Parietal lobe (tissue), 2 donors: ENCODE measurements at places on chromosomes 3 and 15. TPM values are rescaled to one million over a fixed set of nuclear protein-coding genes. Genes with fewer than 3 reads are reported as not detected.

LYZL4 gene
- total RNA-seq: not detected

RPL14 gene
- 157 TPM for total RNA-seq

SLC2A2 gene
- total RNA-seq: not detected

SLC24A5 gene
- not detected for total RNA-seq

RBM6 gene
- total RNA-seq: 213 TPM

PATL2 gene
- 3.4 TPM for total RNA-seq

AADACL2 gene
- total RNA-seq: not detected

CAND2 gene
- 25.7 TPM for total RNA-seq

NR1I2 gene
- 0.63 TPM for total RNA-seq

TTLL13 gene
- total RNA-seq: not detected

CNTN4 gene
- total RNA-seq: 102 TPM

FOXB1 gene
- total RNA-seq: not detected

GOLGA8T gene
- total RNA-seq: 0.31 TPM

SLC6A1 gene
- total RNA-seq: 93.0 TPM

ABHD17C gene
- 13.5 TPM for total RNA-seq

SLC22A13 gene
- 1.3 TPM for total RNA-seq

GNB4 gene
- 111 TPM for total RNA-seq

REC114 gene
- not detected for total RNA-seq

HOMER2 gene
- 61.7 TPM for total RNA-seq

FBXW12 gene
- 2.8 TPM for total RNA-seq

MESD gene
- 25.7 TPM for total RNA-seq

ALDH1A2 gene
- 1.9 TPM for total RNA-seq
